ENCODE measurements at places on chromosomes 7 and 10. TPM values are rescaled to one million over a fixed set of nuclear protein-coding genes. Genes with fewer than 3 reads are reported as not detected.
A peak's percentile ranks its signal among the peaks of the same experiment; 100 is the strongest.

DNA sequence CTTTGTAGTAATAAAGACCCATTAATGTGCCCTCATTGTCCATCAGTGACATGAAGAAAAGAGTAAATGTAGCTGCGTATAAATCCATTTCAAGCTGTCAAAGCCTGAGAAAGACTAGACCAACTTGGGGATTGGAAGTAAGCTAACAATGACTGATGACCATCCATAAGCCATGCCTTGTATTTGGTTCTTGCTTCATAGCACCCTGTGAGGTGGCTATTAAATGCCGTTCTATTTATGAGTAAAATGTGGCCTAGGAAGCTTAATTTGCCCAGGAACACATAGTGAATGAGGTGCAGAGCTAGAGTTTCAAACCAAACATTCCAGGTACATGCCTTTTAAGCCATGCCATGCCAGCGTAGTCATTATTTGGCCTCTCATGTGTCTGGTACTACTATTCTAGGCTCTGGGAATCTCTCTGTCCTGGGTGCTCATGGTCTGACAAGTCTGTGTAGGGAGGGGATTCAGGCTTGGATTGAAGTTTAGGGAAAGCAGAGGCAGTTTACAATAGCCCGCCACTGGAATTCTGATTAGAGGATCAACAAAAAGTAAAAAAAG lies 92.1 kb downstream of the ZNF277 start:
- no peak for DNase-seq
- no peak overlapping the region for H3K4me3 ChIP-seq
- H3K4me1 ChIP-seq: no peaks in the 10 kb centered on the region
- H3K36me3 ChIP-seq: peaks cover 11% of the 10 kb centered on the region
- H3K27me3 ChIP-seq: no peaks in the 10 kb centered on the region
- no peak overlapping the region for H3K27ac ChIP-seq

GRCh38 chr10:16519250-16519907 lies 2.3 kb downstream of the C1QL3 start:
- DNase-seq: peak; percentile 58
- no peak overlapping the region for H3K27ac ChIP-seq
- H3K4me3 ChIP-seq: peak overlapping the region; percentile 54
- H3K27me3 ChIP-seq: peaks cover 59% of the 10 kb centered on the region
- no peaks in the 10 kb centered on the region for H3K36me3 ChIP-seq

Gene ST8SIA6
- total RNA-seq: 0.46 TPM

DNA sequence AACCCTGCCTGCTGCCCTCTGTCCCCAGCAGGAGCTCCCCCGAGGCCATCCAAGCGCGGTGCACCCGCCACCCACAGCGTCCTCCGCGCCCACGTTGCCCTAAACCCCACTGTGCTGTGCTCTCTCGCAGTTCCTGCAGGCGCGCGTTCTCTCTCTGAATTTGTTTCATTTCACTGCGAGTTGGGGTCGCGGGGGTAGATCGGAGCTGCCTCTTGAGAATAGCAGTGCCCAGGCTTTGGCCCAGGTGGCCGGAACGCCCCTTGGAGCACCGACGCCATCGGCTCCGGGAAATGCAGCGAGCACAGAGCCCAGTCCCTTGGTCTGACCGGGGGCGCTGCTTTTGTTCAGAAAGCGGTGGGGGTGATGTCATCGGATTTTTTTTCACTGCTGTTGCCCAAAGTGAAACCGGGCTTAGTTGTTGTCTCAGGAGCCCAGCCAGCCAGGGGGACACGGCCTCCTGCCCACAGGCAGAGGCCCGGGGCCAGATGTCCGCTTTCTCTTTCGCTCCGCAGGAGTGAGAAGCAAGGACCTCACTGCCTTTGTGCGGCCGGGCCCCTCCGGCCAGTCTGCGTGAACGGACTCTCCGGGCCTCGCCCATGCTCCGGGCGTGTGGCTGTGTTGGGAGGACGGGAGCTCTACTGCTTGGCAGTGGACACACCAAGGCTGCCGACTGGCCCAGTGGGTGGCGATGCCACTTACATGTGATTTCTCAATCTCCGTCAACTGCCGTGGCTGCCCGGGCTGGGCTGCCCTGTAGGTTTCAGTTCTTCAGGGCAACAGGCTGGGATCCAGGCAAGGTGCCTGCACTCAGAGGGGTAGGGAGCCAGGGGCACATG lies 43.1 kb downstream of the FOXK1 start:
- H3K36me3 ChIP-seq: peaks cover 5% of the 10 kb centered on the region
- H3K27me3 ChIP-seq: no peaks in the 10 kb centered on the region
- peaks cover 7% of the 10 kb centered on the region for H3K4me1 ChIP-seq
- peak overlapping the region; percentile 95 for H3K27ac ChIP-seq
- peak; percentile 62 for DNase-seq
- no peak overlapping the region for H3K4me3 ChIP-seq

- no peaks in the 10 kb centered on the region for H3K36me3 ChIP-seq
- H3K27ac ChIP-seq: no peak overlapping the region
Observed at GRCh38 chr7:175955-176354, 16.4 kb upstream of the FAM20C start.

Gene GRID2IP
- 4.5 TPM for total RNA-seq

Gene RSPH10B2
- 1.1 TPM for total RNA-seq
